ENCODE measurements at places on chromosomes 7 and 10. TPM values are rescaled to one million over a fixed set of nuclear protein-coding genes. Genes with fewer than 3 reads are reported as not detected.

- DNase-seq = no peak
Observed at GRCh38 chr7:142626420-142627035, 122.7 kb upstream of the PRSS1 start.

- no peak for DNase-seq
Observed at GRCh38 chr10:83685458-83685857, 453.9 kb upstream of the GHITM start.

GRCh38 chr7:28112883-28113540 is 67.6 kb downstream of the JAZF1 start:
- DNase-seq = no peak

- no peak for DNase-seq
Observed at GRCh38 chr10:83272666-83273434, 866.5 kb upstream of the GHITM start.

The NUTM2B gene
- polyA plus RNA-seq = not detected

The IKZF1 gene
- not detected for polyA plus RNA-seq

The UTF1 gene
- not detected for polyA plus RNA-seq

The ELMO1 gene
- not detected for polyA plus RNA-seq
